ENCODE measurements at places on chromosomes 3 and 15.

- peak; percentile 44 for DNase-seq
These were observed 65.6 kb downstream of the NIPA2 start for GRCh38 chr15:22903961-22904534.

GRCh38 chr3:150760431-150761200, 2.4 kb downstream of the SIAH2 start:
- no peak for DNase-seq

GRCh38 chr15:82921242-82921641, 31.3 kb downstream of the HOMER2 start:
- DNase-seq = no peak

- no peak for DNase-seq
These were observed 103.5 kb upstream of the KCNAB1 start for GRCh38 chr3:156016902-156017301.

DNA sequence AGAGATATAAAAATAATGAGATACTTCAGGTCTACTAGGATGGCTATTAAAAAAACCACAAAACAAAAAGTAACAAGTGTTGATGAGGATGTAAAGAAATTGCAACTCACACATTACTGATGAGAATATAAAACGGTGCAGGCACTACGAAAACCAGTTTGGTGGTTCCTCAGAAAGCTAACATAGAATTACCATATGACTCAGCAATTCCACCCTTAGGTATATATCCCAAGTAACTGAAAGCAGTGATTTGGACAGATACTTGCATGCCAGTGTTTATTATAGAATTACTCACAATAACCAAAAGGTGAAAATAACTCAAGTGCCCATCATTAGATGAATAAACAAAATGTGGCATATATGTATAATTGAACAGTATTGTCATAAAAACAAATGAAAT, 87.5 kb upstream of the MELTF start:
- DNase-seq = no peak

DNA sequence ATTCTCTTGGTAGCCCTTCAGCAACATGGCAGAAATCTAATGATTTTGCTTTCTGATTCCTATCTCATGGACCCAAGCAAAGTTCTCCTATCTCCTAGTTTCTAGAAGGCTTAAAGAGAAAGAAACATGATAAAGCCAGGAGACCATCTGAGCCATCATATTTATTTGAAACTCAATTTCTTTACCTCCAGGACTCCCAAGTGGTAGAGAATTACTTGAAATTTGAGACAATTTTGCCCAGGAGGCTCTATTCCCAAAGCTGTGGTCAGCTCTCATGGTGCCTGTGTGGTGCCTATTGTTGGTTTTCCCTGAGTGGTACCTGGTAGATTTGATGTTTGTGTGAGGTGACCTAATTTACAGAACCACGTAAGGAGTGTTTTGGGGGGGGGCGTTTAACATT, 38.8 kb downstream of the CHP1 start:
- no peak for DNase-seq

DNA sequence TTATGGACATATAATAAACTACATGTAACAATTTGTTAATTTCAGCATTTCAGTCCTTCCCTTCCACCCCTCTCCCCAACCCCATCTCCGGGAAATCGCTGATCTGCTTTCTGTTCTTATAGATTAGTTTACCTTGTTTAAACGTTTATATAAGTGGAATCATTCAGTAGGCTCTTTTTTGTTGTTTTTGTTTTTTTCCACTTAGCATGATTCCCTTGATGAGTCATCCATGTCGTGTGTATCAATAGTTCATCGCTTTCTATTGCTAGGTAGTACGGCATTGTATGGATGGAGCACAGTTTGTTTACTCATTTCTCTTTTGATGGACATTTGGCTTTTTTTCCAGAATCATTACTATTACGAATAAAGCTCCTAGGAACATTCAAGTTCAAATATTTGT, 23.5 kb upstream of the AMOTL2 start:
- no peak for DNase-seq

DNA sequence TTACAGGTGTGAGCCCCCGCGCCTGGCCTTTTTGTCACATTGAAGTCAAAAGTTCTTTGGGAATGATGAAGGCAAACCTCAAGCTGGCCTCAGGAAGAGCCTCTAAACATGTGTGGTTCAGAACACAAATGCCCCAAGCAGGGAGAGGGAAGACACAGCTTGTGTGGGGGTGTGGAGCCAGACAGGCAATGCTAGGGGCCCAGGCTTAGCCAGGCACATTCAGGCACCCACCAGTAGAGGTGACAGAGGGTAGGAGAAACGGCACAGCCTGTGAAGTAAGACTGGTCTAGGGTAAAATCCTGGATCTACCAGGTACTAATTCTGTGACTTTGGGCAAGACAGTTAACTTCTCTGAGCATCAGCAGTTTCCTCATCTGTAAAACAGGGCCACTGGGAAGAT, 3.5 kb downstream of the HDC start:
- DNase-seq = no peak

DNA sequence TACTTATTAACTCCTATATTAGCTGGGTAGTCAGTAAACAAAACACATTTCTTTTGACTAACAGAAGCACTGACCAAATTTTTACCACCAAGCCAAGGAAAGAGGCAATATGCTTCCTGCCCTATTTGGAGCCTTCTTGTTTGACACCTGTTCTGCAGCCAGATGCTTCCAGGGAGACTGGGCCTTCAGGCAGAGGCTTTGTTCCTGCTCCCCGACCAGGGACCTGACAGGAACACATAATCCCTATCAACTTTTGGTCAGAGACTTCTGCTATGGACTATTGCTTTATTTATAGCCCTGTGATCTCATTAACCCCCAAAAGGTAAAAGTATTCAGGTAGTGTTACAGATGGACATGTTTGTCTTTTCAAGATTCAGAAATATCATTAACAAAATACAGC, 541.3 kb downstream of the NTRK3 start:
- no peak for DNase-seq

GRCh38 chr3:117447419-117447818, 737.8 kb downstream of the TUSC7 start:
- no peak for DNase-seq

- no peak for DNase-seq
These were observed 265.0 kb downstream of the EPHA3 start for GRCh38 chr3:89372456-89372855.

DNA sequence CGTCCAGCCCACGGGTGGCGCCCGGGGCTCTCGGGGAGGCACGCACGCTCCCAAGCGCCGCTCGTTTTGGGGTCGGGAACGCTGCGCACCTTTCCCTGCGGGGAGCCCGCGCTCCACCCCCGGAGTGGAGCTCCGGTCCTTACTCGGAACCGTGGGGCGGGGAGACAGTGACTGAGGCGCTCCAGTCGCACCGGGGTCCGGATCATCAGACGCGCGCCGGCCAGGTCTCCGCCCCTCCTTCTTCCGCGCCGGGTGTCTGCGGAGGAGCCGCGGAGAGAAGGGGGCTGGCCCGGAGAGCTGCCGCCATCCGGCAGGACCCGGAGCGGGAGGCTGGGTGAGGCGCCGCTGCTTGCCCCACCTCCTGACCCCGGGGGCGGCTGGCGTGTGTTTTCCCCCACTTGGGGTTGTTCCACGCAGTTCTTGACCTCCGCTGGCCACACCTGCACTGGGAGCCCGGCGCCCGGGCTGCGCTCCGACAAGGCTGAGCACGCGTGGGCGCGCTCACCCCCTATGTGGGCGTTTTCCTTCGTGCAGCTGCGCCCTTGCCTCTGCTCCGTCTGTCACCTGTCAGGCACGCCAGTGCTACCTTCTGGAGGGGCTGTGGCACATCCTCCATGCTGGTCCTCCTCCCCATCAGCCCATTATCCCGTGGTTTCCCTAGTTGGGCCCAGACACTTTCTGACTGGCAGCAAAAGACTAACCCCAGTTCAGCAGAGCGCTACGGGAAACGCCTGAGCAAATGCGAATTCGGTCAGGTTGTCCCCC, at the start of gene MCF2L2:
TSS of gene MCF2L2 (minus strand) at position 173 of the 765 bp plus-strand sequence. CDS start 642 bp downstream, outside the sequence.
- DNase-seq = peak; percentile 90

- peak; percentile 60 for DNase-seq
These were observed 107.3 kb upstream of the IGSF10 start for GRCh38 chr3:151568184-151568583.

DNA sequence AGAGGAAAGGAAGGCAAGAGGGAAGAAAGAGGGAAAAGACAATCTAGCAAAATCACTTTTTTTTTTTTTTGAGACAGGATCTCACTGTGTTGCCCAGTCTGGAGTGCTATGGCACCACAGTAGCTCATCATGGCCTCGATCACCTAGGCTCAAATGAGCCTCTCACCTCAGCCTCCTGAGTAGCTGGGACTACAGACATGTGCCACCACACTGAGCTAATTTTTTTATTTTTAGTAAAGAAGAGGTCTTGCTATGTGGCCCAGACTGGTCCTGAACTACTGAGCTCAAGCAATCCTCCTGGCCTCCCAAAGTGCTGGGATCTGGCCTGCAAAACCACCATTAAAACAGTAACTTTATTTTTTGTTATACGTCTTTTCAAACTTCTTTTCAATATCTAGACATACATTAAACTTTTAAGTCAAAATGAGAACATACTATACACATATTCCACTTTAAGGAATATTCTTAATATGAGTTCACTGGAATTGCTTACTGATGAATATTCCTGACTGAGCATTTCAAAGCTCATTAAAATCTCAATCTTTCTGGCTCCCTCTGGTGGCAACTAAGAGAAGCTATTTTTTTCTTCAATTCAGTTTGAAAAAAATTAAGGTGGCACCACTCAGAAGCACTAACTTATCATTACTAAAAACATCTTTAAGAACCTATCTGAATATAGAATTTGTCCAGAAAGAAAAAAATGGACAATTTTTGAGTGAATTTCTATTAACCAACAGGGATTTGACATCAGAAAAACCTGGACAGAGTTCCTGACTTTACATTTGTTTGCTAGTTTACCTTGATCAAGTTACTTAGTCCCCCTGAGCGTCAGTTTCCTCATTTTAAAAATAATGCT, 40.9 kb downstream of the UACA start:
- DNase-seq = peak; percentile 51

DNA sequence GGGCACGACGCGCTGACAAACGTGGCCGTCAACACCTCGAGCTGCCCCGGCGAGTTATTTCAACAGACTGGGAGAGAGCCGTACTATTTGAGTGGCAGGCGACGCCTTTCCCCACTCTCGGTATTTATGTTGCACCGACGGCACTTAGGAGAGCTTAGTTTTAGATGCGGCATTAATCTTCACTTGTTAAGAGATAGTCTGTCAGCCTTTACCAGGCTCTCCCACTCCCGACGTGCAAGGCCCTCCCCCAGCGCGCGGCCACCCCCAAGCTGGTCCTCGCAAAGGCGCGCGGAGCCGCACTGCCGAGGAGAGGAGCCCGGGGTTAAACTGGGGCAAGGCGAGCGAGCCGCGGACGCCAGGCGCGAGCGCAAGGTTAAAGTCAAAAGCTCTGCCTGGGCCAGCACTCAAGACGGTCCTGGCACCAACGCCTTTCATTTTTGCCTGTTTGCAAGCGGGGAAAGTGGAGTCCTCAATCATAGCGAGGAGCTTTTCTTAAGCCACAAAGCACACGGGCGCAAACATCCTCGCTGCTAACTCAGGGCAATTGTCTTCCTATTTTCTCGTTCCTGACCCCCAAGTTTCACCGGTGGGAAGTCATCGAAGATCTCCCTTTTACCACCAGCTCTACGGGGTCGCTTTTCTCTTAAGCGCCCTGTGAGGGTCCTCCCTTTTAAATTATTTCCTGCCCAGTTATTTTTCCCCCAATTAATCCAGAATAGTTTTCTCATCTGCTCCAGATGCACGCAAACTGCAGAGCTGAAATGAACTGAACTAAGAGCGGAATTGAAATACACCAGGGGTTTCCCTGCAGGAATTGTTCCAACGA, 86.6 kb downstream of the NR2F2 start:
- DNase-seq = no peak

DNA sequence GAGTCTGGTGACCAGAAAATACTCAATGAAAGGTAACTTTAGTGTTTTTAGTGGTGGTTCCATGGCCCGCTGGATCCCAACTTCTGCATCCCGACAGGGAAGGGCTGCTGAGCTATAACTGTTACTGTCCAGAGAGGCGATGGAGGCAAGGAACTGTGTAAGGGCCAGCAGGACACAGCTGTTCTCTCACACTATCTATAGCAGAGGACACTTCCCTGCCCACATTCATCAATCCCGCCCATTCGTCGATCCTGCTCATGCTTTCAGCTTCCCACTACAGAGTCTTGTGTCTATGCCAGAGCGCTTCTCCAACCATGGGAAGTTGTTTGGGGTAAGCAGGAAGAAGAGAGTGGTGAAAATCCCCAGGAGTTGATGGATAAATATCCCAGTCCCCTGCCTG, 8.4 kb downstream of the COLQ start:
- no peak for DNase-seq

GRCh38 chr15:92974183-92974915, 74.2 kb downstream of the CHD2 start:
- DNase-seq = no peak

DNA sequence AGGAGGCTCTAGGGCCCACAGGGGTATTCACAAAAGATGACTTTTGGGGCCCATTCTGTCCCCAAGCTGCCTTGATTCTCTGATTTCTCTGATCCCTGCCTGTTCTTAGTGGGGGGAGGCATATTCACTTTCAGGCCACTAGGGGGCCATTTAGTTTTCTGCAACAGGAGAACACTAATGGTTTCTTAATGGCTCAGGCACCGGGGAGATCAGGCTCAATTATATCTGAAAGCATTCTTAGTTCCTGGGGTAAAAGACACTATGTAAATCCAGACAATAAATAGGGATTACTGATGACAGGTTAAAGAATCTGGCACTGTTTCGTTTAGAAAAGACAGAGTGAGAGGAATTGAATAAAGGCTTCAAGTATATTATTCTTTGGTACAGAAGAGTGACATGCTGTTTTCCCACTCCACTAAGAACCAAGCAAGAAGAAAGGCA, 2.5 kb upstream of the INAFM2 start:
- peak; percentile 76 for DNase-seq

DNA sequence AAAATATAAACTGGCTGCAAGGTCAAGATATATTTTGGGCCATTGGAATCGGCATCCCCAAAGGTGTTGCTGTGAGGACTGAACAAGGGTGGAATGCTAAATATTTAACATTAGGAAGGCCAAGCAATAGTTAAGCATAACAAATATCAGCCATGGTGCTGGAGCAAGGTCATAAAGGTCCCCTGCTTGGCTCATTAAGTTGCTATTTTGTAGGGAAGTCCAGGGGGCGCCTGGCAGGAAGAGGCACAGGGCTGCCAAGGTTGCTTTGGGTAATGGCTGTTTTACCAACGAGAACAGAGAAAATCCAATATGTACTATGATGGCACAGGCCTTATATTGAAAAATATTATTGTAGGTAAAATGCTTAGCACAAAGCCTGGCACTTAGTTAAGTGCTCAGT, 62.2 kb downstream of the SLC15A2 start:
- DNase-seq = no peak

DNA sequence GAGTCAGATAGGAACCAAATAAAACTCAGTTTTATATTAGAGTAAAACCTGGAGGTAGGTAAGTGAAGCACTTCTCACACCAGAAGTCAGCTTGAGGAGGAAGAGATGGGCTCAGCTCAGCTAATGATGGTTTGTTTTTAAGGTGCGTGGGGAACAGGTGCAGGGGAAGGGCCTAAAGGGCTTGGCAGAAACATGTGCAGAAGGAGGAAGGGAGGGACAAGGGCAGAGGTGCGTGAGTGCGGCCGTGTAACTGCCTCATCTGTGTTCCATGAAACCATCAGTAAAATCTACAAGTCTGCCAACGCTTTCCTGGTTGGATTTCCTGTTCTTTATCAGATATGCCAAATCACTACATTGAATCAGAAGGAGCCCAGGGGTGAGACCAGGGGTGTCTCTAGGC, 19.9 kb downstream of the FYCO1 start:
- no peak for DNase-seq
